NCI-H526 treated with DMSO at 0.1 percent for 48 hours (cell line): ENCODE measurements at places on chromosomes 12 and 14.

DNA sequence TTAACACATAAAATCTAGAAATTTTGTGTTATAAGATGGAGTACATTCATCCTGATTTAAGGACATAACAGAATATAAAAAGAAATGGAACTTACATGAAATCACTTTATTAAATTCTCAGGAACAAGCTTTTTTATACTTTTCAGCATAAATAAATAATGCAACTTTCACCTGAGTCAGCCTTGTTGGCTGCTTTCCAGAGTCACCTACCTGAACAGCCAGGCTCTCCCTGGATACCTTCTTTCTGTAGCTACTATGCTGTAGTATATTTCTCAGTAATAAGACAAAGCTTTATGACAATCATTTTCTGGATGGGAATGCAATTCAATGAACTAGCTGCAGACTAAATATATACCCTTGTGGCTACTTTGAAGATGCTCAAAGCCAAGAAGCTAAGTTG, 111.9 kb downstream of the NTS start:
- DNase-seq, result no peak

- no peak for DNase-seq
Measured at GRCh38 chr12:89796798-89797382, 88.3 kb upstream of the ATP2B1 start.

DNA sequence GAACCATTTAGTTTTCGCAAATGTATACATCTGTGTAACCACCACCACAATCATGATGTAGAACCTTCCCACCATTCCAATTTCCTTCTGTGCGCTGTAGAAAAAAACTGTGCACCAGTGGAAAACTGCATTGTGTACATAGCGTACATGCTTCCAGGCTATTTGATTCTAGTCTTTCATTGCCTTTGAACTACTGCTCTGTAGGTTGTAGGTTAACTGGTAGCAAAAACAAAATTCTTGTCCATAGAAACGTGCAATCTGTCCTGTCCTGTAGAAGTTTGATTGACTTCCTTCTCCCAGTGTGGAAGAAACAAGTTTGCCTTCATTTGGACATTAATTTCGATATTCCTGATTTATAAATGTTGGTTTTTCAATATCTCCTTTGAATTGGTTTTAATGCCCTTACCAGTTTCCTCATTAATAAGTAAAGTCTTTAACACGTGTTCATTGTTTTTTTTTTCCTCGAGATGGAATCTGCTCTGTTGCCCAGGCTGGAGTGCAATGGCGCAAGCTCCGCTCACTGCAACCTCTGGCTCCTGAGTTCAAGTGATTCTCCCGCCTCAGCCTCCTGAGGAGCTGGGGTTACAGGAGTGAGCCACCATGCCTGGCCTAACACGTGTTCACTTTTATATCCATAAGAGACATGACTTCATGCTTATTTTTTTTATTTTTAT, 3.6 kb upstream of the ISM2 start:
- DNase-seq, result no peak

- DNase-seq, result no peak
Measured at GRCh38 chr12:107330831-107331431, 237.6 kb upstream of the CRY1 start.

DNA sequence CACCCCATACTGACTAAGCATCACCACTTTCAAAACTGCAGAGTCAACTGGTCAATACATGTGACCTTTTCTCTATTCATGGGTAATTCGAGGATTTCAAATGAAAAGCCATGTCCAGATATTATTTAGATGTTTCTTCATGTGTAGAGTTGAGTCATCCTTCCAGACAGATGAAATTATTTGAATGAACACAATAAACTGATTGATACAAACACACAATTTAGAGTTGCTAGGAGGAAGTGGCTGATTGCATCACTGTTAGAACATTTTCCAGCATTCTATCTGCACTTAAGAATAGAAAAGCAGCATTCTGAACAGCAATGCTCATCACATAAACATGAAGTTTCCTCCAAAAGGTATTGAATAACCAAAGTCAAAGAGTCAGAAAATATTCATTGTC, 273.5 kb upstream of the SOX5 start:
- DNase-seq, result no peak

DNA sequence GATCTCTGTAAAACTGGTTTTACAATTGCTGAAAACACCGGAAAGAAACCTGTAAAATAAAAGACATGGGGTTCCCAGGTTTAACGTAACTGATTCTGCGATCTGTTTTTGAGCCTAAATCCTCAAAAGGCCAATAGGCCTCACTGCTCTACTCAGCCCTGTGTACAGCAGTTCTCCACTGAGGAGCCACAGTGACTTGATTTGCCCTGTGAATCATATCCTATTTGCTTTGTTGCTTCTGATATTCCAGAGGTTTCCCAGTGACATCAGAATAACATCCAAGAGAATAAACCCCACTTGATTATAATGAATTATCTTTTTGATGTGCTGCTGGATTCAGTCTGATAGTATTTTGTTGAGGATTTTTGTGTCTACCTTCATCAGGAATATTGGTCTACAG, 27.5 kb downstream of the MDM1 start:
- no peak for DNase-seq
